Bronchial epithelial cell (primary cell): ENCODE measurements at places on chromosomes 7 and 10. TPM values are rescaled to one million over a fixed set of nuclear protein-coding genes. Genes with fewer than 3 reads are reported as not detected.

Gene CRHR2
- not detected in 2 replicates for total RNA-seq

Gene FXYD4
- total RNA-seq: not detected in 2 replicates

Gene SLC13A1
- total RNA-seq: not detected in 2 replicates

Gene MDFIC
- 8.7 and 9.7 TPM in 2 replicates for total RNA-seq

Gene BLNK
- total RNA-seq: 2.6 and 9.2 TPM in 2 replicates

Gene GIMAP5
- total RNA-seq: not detected in 2 replicates

Gene GDF2
- total RNA-seq: not detected in 2 replicates

Gene FGFBP3
- 0.26 and 0.38 TPM in 2 replicates for total RNA-seq

Gene WEE2
- not detected in 2 replicates for total RNA-seq

Gene VAX1
- not detected in 2 replicates for total RNA-seq
